ENCODE measurements at places on chromosomes 4 and X.

GRCh38 chr4:78332976-78333375 lies 218.6 kb upstream of the ANXA3 start:
- no peak for DNase-seq

DNA sequence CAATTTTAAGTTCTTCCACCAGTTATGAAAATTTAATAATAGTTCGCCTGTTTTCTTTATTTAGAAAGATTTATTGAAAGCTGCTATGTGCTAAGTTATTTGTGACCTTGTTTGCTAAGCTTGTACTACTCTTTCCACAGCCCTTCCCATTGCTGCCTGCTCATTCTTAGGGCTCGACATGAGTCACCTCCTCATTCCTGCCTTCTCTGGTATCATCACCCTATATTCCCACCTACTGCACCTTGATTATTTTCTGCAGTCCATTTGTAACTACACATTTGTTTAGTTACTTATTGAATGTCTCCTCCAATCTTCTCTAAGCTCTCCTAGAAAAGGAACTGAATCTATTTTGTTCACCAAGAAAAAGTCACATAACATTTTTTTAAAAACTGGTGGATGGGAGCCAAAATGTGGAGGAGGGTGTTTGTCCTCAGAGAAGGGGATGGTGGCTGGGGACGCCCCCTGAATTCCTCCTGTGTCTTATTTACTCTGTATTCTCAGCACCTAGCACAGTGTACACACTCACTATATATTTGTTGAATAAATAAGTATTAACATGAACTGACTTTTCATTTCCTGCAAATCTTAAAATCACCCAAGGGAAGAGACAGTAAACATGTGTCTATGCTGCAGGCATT lies 3.7 kb upstream of the RAB9A start:
- no peak for DNase-seq

- DNase-seq: no peak
These were observed 176.9 kb upstream of the ARHGAP24 start for GRCh38 chr4:85298037-85298436.

- DNase-seq: no peak
These were observed 253.9 kb downstream of the IL15 start for GRCh38 chr4:141890279-141890678.

GRCh38 chr4:31530555-31530954 lies 810.4 kb downstream of the PCDH7 start:
- no peak for DNase-seq

GRCh38 chr4:105149771-105150170 lies 3.1 kb downstream of the TET2 start:
- DNase-seq: no peak

DNA sequence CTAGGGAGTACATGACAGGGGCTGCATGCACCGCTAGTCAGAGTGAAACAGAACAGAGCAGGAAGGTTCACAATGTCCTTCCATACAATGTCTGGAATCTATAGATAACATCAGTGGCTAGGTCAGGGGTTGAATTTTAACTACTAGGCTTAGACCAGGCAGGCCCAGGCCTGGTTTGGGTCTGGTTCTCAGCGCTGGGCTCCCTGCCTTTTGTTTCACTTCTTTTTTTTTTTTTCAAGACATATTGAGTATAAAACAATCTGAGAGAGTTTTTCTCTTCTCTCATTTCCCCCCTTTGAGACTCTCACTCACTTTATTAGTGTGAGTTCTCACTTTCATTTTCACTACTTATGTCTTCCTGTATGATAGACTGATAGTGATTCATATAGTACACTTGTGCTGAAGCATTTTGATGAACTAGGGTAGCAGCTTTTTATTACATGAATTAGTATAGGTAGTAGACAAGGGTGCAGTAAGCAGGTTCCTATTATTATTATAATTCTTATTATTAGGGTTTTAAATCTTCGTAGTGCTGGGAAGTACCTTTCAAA lies 120.0 kb upstream of the ZDHHC15 start:
- no peak for DNase-seq

GRCh38 chrX:12896935-12897334 lies 9.5 kb upstream of the TLR8 start:
- no peak for DNase-seq

- DNase-seq: no peak
These were observed 80.9 kb downstream of the PCYT1B start for GRCh38 chrX:24566240-24566639.

DNA sequence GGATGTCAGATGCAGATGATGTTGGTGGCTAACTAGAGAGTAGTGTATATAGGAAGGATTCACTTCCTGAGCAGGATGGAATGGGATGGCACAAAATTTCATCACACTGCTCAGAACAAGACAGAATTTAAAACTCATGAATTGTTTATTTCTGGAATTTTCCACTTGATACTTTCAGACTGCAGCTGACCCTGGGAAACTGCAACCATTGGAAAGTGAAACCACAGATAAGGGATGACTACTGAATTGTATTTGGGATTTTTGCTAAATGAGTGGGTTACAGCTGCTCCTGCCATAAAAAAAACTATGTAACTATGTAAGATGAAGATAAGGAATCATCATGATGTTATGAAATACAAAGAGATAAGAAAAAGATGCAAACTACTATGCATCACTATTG lies 51.4 kb downstream of the NPY5R start:
- DNase-seq: no peak

GRCh38 chr4:122784261-122784660 lies 42.4 kb upstream of the FGF2 start:
- DNase-seq: no peak

GRCh38 chr4:173488656-173489055 lies 41.4 kb downstream of the HAND2 start:
- no peak for DNase-seq

DNA sequence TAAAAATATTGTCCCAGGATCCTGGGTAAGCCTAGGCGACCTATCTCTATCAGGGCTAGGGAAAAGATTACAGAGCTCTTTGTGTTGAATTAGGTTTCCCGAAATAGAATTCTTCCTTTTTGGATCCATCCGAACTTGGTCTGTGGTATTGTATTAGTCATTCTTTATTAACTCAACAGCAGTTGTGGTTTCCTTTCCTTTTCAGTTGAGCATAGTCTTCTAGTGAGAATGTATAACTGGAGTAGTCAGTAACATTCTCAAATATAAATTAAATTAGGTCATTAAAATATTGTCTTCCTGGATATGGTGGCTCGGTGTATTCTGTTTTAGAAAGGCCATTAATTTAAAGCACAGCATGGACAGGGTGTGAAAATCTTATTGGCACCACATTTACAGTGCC lies 520.4 kb downstream of the NLGN4X start:
- DNase-seq: no peak

DNA sequence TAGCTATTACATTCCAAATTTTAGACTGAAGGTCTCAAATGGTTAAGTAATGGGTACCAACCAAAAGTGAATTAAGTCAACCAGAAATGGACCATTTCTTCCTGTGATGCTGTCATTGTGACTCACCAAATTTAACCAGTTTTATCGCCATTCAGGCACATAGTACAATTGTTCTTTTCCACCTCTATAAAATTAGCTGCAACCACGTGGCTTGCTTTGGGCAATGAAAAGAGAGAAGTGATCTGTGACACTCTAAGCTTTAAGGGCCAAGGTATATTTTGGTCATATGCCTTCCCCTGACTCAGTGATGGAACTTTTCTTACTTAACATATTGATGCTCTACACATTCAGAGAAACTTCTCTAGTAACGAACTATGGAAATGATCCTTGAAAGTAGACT lies 20.3 kb upstream of the PHF8 start:
- DNase-seq: no peak

DNA sequence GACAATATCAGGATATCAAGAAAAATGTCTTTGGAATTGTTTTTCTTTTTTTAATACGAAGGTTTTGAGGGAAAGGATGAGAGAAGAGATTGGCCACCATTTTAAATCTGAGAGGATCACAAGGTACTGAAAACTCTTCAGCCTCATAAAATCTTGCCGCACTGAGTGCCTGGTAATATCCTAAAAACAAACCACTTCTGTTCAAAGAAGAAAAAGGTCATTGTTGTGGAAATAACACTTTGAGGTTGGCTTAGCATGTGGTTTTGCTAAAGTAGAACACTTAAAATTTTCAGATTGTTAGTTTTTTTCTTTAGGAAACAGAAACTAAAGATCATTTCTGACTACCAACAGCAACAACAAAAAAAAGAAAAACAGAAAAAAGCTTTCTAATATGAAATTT lies 1.0 kb upstream of the CLDN22 start:
- DNase-seq: no peak

DNA sequence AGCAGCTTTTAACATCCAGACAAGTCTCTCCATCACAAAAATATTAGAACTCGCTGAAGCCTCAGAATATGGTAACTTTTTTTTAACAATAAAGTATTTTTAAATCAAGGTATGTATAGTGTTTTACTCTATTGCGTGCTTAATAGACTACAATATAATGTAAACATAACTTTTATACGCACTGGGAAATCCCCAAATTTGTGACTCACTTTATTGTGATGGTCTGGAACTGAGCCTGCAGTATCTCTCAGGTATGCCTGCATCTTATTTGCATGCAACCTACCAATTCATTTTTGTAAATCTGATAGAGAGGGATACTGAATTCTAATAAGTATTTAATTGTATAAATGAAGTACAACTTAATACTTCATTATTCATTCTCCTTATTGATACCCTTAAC lies 823.5 kb downstream of the ADGRL3 start:
- no peak for DNase-seq

GRCh38 chr4:147755561-147756295 lies 23.8 kb downstream of the ARHGAP10 start:
- no peak for DNase-seq

DNA sequence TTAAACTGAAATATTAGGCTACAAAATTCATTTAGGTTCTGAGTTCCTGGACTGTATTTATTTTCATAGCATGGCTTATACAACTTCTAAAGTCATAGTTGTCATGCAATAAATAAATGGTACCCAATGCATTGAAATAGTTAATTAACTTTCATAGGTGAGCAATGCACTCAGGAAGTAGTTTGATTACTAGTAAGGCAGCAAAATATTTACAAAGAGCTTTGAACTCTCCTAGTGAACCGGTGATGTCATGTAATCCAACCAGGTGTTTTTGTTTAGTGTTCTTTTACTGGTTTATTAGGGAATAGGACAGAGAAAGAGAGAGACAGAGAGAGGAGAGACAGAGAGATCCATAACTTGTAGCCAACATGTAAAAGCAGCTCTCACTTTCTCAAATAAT lies 228.6 kb upstream of the CTSO start:
- DNase-seq: no peak

GRCh38 chr4:26052663-26053541 lies 138.9 kb downstream of the SMIM20 start:
- no peak for DNase-seq

DNA sequence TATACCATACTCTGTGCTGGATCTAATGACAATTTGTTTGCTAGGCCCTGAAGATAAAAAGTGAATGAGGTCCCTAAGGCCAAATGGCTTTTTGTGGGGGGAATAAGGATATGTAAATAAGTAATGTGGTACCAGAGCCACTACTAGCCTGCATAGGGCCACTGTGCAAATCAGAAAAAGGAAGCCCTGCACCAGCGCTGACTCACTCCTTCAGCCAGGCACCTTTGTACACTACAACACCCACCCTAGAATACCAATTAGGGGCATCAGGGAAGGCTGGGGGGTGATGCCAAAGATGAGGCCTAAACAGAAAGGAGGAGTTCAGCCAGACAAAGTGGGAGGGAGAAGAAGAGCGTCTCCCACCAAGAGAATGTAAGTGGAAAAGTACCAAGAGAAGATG lies 122.2 kb downstream of the CAMK2D start:
- DNase-seq: no peak

- no peak for DNase-seq
These were observed 118.1 kb upstream of the PLAC1 start for GRCh38 chrX:134776342-134776741.

DNA sequence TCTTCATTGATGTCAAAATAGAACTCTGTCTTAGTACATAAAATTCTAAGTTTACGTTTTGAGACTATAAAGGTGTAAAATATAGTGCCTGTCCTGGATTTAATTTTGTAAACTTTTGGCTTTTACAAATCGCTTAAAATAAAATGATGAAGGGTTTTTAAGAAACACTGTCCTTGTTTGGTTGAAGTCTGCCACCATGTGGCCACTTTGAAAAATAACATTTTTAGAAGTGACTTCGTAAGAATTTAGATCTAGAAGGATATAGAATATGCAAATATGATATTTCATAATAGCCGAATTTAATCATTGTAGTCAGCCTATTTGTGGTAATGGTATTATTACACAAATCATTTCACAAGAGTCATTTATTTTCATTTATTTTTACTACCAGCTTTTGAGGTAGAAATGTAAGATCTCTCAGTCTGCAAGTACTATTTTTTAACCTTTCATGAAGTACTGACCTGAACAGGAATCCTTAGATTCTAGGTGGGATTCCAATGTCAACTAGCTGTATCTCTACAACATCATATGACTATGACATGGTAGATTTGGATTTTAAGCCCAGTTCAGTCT lies 31.0 kb upstream of the FAT4 start:
- no peak for DNase-seq

DNA sequence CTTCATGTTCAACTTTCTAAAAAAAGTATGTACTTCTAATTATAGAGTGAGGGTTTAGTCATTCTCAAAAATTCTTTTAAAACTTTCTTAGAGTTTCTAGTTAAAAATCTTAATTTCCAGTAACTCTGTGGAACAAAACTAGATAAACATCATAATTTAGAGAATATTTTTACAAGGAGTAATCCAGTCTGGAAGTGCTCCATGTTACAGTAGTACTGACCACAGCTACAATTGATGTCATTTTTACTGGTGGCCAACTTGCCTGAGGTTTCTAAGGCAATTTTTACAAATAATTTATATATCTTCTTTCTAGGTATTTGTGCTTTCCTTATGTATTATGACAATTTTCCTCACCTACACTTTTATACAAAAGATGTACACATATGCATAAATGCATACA lies 490.4 kb downstream of the CENPC start:
- DNase-seq: no peak

DNA sequence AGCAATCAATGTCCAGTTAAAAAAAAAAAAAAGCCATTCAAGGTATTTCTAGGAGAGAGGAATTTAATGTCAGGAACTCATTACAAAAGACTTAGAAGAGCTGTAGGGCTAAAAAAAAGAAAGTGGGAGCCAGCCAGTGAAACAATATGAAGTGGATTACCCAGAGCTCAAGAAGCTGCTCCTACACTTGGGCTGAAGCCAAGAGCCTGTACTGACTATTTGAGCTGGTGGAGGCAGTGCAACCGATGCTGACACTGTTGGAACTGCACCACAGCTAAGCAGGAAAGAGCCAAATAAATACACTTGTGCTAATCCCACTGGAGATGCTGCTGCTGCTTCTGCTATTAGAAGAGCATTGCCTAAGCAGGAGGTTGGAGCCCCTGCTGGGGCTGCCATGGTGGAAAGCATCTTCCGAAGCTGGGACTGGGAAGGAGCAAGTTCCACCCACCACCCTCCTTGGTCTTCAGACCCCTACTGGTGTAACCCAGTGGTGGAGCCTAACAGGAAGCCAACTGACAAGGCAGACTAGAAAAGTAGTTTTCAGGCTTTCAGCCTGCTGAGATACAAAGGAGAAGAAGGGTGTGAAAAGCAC lies 65.4 kb downstream of the CXXC4 start:
- DNase-seq: no peak

Measured in uterus (tissue), 4 donors.